ENCODE measurements at places on chromosomes 2 and 18.

DNA sequence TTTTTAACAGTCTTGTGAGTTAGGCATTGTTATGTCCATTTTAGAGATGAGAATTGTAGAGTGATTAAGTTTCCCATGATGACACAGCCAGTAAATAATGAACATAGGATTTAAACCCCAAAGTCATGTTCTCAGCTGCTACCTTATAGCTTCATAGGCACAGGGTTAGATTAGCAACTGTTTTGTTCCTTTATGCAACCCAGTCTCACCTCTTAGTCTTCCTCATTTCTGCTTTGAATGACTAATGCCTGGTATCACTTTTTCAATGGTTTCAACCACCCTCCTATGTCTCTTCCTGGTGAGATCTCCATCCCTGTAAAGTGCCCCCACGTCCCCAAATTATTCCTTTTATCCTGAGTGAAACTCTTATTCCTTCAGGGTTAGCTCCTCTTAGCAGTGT is 44.3 kb downstream of the MFSD6 start:
- DNase-seq: no peak

DNA sequence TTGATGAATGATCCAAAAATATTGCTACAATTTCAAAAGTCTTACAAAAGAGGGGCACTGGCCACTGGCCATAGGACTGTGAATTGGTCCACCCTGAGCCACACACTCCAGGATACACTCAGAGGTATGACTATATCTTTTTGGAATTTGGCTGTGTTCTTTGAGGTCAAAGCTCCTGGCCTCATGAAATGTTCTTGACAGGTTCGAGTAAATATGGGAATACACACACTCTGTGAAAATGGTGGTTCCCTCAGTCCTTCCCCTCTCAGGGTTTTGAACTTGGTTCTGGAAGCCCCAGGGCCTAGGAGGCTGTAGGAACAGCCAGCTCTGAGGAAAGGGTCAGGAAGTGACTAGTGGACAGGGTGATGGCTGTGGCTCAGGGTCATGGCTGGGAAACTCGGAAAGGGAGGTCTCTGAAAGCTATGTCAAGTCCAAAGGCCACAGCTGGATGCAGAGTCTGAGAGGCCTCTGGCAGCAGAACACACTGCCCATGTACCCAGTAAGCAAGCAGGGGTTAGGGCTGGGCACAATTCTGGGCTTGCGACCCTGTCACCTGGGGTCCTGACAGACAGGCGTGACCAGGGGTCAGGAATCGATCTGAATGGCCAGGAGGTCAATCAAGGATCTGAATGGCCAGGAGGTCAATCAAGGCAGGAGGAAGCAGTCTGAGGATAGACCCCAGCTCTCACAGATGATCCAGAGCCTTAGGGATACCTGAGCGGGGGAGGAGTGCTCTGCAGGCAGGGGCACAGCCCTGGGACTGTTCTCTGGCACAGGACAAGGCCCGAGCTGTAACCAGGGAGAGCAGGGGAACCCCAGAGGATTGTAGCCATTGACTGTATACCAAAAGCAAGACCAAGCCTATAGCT is 223.4 kb upstream of the SMAD2 start:
- DNase-seq: no peak

- DNase-seq: no peak
These were observed 84.1 kb upstream of the EPB41L3 start for GRCh38 chr18:5627776-5628511.

GRCh38 chr18:75502286-75502685 is 74.8 kb upstream of the SMIM21 start:
- no peak for DNase-seq
